ENCODE measurements at places on chromosomes 6 and 20.

GRCh38 chr6:84967965-84968364 is 203.6 kb upstream of the TBX18 start:
- H3K4me1 ChIP-seq = no peaks in the 10 kb centered on the region
- no peak overlapping the region for H3K4me3 ChIP-seq
- DNase-seq = no peak
- no peak overlapping the region for H3K27ac ChIP-seq
- no peaks in the 10 kb centered on the region for H3K36me3 ChIP-seq

DNA sequence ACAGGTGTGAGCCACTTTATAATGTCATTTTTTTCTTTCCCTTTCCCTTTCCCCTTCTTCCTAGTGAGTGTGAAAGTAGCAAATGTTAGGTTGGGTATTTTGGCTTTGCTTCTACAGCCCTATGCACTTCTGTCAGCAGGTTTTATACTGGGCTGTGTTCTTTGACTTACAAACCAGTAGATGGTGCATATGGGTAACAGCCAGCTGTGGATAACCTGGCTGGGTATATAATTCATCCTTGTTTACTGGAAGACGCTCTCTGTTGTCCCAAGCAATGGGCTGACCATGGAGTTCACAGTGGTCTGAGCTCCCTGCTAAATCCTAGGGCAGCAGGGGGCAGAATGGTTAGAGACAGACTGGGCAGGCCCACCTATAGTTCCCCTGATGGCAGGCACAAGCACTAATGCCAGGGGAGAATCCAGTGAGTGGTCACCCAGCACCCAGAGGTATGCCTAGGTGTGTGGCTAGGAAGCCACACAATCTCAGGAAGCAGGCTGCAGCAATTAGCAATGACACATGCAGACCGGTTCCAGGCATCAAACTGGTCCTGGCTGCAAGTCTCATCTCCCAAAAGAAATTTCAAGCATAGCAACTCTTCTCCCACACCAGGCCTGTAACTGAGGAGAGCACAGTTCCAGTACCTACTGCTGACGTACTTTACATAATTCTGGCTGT is 592.7 kb upstream of the MAN1A1 start:
- H3K4me1 ChIP-seq = no peaks in the 10 kb centered on the region
- no peak overlapping the region for H3K27ac ChIP-seq
- no peak for DNase-seq

DNA sequence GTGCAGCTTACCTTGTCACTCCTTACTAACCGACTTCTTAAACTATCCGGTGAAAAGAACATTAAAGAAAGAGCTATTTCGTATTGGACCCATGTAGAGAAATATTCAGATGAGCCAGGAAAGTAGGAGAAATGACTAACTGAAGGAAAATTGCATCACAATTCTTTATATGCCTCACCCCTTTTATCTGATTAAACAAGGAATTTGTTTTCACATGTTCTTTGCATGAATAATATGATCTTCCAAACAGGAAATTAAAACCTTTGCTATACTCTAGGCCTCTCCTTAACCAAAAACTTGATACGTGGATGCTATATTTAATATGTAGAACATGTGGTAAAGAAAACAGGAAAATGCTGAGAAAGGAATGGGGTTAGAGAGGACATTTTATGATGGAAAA is 41.9 kb upstream of the LRRC1 start:
- H3K36me3 ChIP-seq = no peaks in the 10 kb centered on the region
- no peak overlapping the region for H3K4me3 ChIP-seq
- no peak overlapping the region for H3K27ac ChIP-seq

DNA sequence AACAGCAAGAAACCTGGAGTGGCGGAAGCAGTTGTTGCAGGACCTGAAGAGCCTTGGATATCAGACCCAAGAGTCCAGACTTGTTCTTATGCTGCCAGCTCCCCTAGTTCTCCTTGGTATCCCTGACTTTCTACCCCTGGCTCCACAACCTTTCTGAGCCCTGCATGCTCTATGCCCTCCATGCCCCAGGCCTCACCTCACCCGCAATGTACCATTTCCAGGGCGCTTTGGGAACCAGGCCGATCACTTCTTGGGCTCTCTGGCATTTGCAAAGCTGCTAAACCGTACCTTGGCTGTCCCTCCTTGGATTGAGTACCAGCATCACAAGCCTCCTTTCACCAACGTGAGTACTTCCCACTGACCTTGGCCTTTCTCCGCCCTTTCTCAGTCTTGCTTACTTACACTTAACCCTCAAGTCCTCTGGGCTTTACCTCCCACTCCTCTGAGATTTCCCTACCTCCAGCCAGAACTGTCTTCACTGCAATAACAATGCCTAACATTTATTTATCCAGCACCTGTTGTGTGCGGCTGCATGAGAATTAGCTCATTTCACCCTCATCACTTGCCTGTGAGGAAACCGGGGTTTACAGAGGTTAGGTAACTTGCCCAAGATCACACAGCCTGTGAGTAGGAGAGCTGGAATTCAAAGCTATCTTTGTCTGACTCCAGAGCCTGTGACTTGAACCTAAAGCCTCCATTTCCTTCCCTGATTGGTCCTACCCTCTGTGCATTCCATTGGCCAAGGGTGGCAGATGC is 2.3 kb downstream of the POFUT1 start:
- H3K4me1 ChIP-seq = peaks cover 36% of the 10 kb centered on the region
- DNase-seq = no peak
- H3K36me3 ChIP-seq = peaks cover 20% of the 10 kb centered on the region
- no peaks in the 10 kb centered on the region for H3K27me3 ChIP-seq

DNA sequence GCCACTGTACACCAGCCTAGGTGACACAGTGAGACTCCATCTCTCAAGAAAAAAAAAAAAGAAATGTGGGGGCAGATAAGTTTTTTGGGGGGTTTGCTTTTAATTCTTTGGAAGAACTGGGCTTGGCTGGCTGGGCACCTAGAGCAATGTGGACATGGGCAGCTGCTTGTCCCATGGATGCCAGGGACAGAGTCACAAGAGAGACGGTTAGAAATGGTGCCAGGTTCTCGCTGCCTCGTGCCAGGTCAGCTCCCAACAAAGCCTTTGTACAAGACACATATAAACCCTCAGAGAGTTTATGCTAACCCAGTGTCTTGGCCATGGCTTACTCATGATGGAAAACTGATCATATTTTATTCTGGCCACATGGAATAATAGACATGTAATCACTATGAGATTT is 76.2 kb upstream of the ESR1 start:
- H3K27me3 ChIP-seq = no peaks in the 10 kb centered on the region
- H3K27ac ChIP-seq = no peak overlapping the region
- no peak overlapping the region for H3K4me3 ChIP-seq
- H3K36me3 ChIP-seq = no peaks in the 10 kb centered on the region
- DNase-seq = no peak
- H3K4me1 ChIP-seq = no peaks in the 10 kb centered on the region

DNA sequence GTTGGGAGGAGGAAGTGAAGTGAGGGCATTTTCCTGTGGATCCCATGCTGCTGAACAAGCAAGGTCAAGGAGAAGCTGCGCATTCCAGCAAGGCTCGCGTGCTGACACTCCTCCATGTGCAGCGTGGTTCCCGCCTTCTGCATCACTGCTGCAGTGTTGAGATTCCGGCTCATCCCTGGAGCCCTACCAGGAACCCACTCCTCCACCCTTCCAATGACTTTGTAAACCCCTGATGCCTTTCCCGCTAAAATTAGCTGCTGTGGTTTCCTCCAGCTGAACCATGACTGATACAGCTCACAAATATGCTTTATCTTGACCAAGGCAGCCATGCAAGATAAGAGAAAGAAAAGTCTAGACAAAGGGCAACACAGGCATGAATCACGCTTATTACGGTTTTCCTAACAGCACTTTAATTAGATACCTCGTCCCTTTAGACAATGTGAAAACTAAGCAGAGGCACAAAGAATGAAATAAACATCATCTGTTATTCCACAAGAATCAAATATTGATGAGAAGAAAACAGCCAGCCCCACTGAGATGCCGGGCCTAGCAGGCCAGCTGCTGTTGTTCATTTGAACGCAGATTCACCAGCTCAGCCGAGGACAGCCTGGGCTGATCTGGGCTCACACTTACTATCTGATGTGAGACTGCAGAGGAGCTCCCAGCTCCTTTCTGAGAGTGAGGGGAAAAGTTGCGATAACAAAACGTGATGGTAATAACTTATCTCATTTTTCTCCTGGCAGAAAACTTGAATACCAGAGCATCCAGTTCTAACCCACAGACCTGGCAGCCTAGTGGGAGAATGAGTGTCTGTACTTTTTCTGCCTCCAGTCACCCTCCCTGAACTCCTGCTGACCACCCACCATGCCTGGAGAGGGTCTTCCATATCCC is 14.2 kb upstream of the BNIP5 start:
- H3K27ac ChIP-seq = no peak overlapping the region
- no peak for DNase-seq
- H3K27me3 ChIP-seq = no peaks in the 10 kb centered on the region
- no peaks in the 10 kb centered on the region for H3K4me1 ChIP-seq

DNA sequence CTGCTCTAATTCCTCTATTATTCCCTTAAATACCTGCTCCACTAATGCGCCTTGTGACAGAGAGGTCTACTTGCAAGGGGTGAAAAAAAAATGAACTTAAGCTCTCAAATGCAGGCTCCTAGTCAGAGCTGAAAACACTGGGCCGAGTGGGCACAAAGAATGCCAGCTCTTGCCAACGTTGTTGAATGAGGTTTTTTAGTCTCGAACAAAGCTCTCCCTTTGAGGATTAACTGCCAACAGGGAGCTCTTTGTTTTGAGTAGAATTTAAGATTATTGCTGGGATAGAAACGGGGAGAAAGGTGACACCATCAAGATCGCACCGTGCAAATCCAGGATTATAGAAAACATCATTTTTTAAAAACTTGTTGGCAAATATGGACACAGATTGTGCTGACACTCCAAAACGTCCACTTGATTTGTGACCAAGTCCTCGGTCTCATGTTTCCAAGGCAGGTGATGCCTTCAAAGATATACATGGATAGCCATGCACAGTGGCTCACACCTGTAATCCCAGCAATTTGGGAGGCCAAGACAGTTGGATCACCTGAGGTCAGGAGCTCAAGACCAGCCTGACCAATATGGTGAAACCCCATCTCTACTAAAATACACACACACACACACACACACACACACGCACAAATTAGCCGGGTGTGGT is 163.2 kb downstream of the BMP7 start:
- DNase-seq = no peak
- no peak overlapping the region for H3K27ac ChIP-seq
- no peaks in the 10 kb centered on the region for H3K36me3 ChIP-seq

GRCh38 chr20:17233626-17234025 is 6.8 kb downstream of the PCSK2 start:
- peaks cover 6% of the 10 kb centered on the region for H3K27me3 ChIP-seq
- H3K4me1 ChIP-seq = no peaks in the 10 kb centered on the region
- no peaks in the 10 kb centered on the region for H3K36me3 ChIP-seq
- H3K4me3 ChIP-seq = no peak overlapping the region
- no peak for DNase-seq

Measured in CD4-positive, CD25-positive, alpha-beta regulatory T cell (primary cell).